ENCODE measurements at places on chromosomes 4 and X. TPM values are rescaled to one million over a fixed set of nuclear protein-coding genes. Genes with fewer than 3 reads are reported as not detected.

Gene CXCL10
- total RNA-seq = 2.1 TPM

DNA sequence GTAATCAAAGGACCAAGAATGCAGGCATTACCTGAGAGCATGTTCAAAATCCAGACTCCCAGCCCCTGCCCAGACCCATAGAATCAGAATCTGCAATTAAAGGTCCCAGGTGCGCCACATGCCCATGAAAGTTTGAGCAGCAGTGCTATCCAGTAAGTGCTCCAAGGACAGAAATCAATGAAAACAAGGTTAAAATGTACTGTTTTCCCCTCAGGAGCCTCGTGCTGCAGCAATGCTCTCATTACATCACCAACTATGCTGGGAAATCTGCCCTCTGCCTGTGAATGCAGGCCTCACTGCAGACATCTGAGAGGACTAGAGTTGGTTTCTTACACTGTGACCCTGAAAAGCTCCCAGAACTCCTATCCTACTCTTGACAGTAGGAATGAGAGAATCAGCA, 21.1 kb downstream of the ANXA5 start:
- H3K4me3 ChIP-seq = no peak overlapping the region
- no peaks in the 10 kb centered on the region for H3K4me1 ChIP-seq
- H3K27me3 ChIP-seq = no peaks in the 10 kb centered on the region
- no peak for DNase-seq

DNA sequence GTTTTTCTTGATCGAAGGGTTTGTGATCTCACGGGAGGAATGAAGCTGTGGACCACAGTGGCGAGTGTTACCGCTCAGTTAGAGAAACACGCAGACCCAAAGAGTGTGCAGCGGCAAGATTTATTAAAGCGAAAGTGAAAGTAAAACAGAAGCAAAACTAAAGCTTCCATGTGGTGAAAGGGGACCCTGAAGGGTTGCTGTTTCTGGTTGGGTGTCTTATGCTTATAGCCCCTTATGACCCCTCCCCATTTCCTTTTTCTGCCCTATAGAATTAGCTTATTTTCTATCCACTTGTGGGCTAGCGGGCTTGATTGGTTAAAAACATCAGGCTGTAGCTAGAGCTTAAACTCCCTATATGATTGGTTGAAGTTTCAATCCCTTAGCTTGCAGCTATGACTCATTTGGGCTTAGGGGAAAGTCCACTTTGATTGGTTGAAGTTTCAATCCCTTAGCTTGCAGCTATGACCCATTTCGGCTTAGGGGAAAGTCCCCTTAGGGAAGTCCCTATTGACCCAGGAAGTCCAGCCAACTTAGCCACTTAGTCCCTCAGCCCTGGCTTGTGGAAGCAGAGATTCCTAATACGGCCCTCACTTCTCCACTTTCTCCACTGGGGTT, 171.2 kb upstream of the NWD2 start:
- H3K4me3 ChIP-seq = no peak overlapping the region
- DNase-seq = no peak
- no peaks in the 10 kb centered on the region for H3K27me3 ChIP-seq

DNA sequence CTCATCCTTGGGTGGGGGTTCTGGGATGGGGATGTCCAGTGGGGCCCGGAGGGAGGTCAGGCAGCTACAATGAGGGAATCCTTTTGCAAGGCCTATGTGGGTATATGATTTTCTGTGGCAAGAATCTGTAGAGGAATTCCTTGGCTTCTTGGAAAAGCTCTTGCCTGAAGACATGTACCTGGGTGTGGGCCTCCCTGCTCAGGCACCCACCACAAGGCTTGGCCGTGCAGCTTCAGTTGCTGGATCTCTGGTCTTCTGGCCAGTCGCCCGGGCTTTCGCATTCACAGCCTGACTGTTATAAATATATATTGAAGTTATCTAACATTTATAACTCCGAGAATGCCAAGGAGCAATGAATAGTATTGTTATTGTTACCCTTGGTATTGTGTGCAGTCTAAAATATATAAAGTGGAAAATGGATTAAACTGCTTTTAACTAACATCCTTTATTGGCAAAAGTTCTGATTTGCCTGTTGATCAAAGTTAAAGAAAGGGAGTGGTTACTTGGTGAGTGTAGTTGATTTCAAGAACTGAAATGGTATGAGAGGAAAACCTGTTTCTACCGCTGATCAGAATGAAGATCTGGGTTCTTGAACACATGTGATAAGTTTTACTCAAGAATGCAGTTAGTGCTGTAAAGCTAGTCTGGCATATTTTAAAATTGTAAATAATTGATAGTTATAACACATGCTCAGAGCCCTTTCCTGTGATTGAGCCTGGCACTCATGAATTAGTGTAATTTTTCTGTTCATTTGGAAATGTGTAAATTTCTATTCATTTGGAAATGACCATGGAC, 36.0 kb downstream of the PTTG2 start:
- H3K27me3 ChIP-seq = no peaks in the 10 kb centered on the region
- peaks cover 47% of the 10 kb centered on the region for H3K4me1 ChIP-seq
- DNase-seq = no peak
- H3K36me3 ChIP-seq = peaks cover 8% of the 10 kb centered on the region
- no peak overlapping the region for H3K4me3 ChIP-seq
- H3K27ac ChIP-seq = no peak overlapping the region
